ENCODE measurements at places on chromosomes 5 and 9. TPM values are rescaled to one million over a fixed set of nuclear protein-coding genes. Genes with fewer than 3 reads are reported as not detected.

DNA sequence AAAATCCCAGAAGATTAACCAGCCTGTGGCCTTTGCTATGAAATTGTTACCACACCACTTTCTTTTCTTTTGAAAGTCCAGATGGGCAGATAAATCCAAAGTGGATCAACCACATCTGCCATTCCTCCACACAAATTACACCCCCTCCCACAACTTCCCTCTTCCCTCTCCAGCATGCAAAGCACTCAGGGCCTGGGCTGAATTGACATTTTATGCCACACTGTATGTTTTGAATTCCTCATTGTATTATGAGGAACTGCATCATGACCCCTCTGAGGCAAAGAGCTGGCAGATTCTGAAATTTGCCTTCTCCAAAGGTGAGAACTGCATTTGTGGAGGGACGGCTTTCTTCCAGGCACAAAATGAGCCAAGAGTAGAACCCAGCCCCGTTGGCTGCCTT lies 589.2 kb upstream of the KLF4 start:
- DNase-seq: no peak

- DNase-seq: no peak
Measured at GRCh38 chr5:158545949-158546530, 553.7 kb downstream of the EBF1 start.

DNA sequence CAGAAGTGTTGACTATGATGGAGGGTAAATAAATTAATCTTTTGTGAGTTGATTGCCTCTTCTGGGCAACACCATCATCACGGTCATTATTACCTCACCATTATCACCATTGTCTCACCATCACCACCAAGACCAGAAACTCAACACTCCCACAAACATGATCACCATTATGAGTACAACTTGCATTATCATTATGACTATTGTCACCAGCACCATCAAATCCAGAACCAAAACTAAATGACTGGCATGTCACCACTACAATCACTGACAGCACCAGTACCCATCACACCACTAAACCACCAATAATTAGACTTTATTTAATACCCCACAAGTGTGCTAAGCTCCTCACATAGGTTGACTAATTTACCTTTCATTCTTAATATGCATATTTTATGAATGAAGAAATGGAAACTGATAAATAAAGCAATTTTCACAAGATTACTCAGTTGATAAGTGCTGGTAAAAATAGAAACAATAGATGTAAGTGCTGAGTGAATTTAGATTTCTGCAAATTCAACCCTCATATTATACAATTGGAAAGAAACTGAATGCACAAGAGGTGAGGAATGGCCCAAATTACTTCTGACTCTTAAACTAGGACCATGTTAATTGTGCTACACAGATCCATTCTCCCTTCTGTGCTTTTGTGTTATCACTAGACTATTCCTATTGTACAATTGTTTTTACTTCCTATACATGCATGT lies 517.8 kb upstream of the PAPPA start:
- no peak for DNase-seq

GRCh38 chr5:124583469-124584350 lies 162.7 kb downstream of the ZNF608 start:
- DNase-seq: peak; percentile 23

GRCh38 chr9:89278551-89278950 lies 32.4 kb upstream of the CKS2 start:
- no peak for DNase-seq

- DNase-seq: no peak
Measured at GRCh38 chr9:110606179-110606790, 26.7 kb upstream of the SVEP1 start.

GRCh38 chr9:82242285-82242963 lies 253.9 kb downstream of the SPATA31D1 start:
- no peak for DNase-seq

DNA sequence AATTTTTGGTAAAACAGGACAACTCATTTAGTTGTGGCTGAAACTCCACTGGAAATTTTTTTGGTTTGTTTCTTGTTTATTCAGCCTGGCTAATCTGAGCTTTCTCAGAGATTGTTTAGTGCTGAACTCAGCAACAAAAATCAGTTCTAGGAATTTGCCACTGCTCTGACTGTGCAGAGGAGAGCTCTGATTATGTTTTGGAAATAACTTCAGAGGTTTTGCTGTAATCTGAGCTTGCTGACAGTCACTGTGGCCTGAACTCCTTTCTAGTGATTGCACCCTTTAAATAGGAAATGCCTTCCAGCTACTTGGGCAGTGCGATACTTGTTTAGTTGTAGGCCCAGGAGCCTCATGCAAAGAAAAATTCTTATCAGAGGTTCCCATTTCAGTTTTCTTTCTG lies 60.2 kb downstream of the OSTF1 start:
- no peak for DNase-seq

DNA sequence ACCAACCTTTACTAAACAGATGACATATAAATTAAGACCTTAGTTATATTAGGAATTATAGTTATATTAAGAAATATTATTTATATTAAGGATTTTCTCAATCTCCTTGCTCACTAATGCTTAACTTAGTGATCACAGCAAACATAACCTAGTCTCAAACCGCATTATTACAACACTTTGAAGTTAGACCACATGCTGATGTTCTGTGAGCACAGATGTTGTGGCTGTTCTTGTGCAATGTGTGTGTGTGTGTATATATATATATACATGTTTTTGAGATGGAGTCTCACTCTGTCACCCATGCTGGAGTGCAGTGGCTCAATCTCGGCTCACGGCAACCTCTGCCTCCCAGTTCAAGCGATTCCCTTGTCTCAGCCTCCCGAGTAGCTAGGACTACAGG lies 20.5 kb downstream of the ELP1 start:
- no peak for DNase-seq

- no peak for DNase-seq
Measured at GRCh38 chr9:115808108-115808507, 345.5 kb upstream of the PAPPA start.

Gene ARID3C
- total RNA-seq: not detected

Gene PCA3
- total RNA-seq: not detected

Gene GPX3
- 0.19 TPM for total RNA-seq

Gene HAVCR2
- total RNA-seq: 0.19 TPM

Gene PTGR1
- total RNA-seq: 20.9 TPM

Gene ACTBL2
- not detected for total RNA-seq

Gene GABRA1
- total RNA-seq: not detected
